ENCODE measurements at places on chromosomes 16 and 17. TPM values are rescaled to one million over a fixed set of nuclear protein-coding genes. Genes with fewer than 3 reads are reported as not detected.

The DNAJA3 gene
- total RNA-seq: 43.5 TPM

The HBA2 gene
- not detected for total RNA-seq

The C16orf92 gene
- total RNA-seq: not detected

The PRKCB gene
- not detected for total RNA-seq

The MYH11 gene
- under 0.01 TPM for total RNA-seq

The TERB1 gene
- under 0.01 TPM for total RNA-seq

All from endothelial cell of coronary artery (primary cell).